ENCODE measurements at places on chromosomes 11 and 22. TPM values are rescaled to one million over a fixed set of nuclear protein-coding genes. Genes with fewer than 3 reads are reported as not detected.
A peak's percentile ranks its signal among the peaks of the same experiment; 100 is the strongest.

MYEOV gene
- total RNA-seq, result 8.9 TPM

KCNJ5 gene
- total RNA-seq, result not detected

LRRC10B gene
- total RNA-seq, result not detected

- peaks cover 17% of the 10 kb centered on the region for H3K27me3 ChIP-seq
- no peak overlapping the region for H3K27ac ChIP-seq
- H3K4me3 ChIP-seq, result no peak overlapping the region
- peaks cover 22% of the 10 kb centered on the region for H3K4me1 ChIP-seq
- H3K36me3 ChIP-seq, result no peaks in the 10 kb centered on the region
Measured at GRCh38 chr11:3058753-3059664, 1.8 kb upstream of the CARS1 start.

GRCh38 chr11:108496643-108497256 is 1.4 kb downstream of the POGLUT3 start:
- peak overlapping the region; percentile 97 for H3K27ac ChIP-seq
- no peaks in the 10 kb centered on the region for H3K36me3 ChIP-seq
- no peaks in the 10 kb centered on the region for H3K27me3 ChIP-seq
- peaks cover 18% of the 10 kb centered on the region for H3K4me1 ChIP-seq

DNA sequence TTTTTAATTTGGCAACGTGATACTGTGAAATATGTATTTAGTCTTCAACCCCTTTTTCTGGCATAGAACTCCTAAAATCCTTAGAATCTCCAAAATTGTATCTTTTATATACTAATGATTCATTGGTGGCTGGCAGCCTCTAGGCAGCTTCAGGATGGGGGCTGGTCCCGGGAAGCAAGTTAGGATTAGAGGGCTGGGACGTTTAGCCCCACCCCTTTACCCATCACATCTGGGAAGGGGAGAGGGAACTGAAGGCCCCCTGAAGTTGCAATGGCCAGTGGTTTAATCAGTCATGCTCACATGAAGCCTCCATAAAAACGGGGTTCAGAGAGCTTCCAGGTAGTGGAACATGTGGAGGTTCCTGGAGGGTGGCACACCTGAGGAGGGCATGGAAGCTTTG is 7.1 kb downstream of the IL17RA start:
- peak overlapping the region; percentile 34 for H3K27ac ChIP-seq
- H3K4me3 ChIP-seq, result no peak overlapping the region
- peaks cover 54% of the 10 kb centered on the region for H3K4me1 ChIP-seq
- no peak for DNase-seq
- H3K36me3 ChIP-seq, result no peaks in the 10 kb centered on the region

- H3K27me3 ChIP-seq, result no peaks in the 10 kb centered on the region
- no peak overlapping the region for H3K27ac ChIP-seq
- H3K36me3 ChIP-seq, result no peaks in the 10 kb centered on the region
- no peaks in the 10 kb centered on the region for H3K4me1 ChIP-seq
- H3K4me3 ChIP-seq, result no peak overlapping the region
Measured at GRCh38 chr22:36493690-36494110, 12.3 kb upstream of the TXN2 start.

DNA sequence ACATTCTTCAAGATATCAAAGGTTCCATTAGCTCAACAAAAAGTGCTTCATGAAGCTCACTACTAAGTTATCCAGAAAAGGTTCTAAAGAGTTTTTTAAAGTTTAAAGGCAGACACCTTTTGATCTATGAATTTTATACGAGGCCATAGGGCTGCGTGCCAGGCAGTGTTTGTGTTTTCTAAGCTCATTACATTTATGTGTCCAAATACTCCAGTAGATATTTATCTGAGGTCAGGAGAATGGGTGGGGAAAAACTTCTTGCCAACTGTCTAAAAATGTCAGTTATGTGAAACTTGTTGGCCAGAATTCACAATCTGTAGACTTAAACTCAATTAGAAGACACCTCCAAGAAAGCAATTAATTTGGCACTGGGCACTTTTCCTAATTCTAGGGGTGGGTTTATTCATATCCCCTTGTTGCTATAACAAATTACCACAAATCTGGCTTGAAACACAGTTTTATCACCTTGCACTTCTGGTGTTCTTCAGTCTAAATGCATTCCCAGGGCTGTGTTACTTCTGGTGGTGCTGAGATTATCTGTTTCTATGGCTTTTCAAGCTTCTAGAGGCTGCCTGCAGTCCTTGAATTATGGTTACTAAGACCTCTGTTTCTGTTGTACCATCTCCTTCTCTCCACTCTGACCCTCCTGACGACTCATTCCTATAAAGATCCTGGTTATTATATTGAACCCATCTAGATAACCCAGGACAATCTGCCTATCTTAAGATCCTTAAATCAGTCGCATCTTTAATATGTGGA is 1030.4 kb upstream of the CNTN5 start:
- H3K36me3 ChIP-seq, result no peaks in the 10 kb centered on the region
- no peak overlapping the region for H3K4me3 ChIP-seq
- H3K4me1 ChIP-seq, result no peaks in the 10 kb centered on the region
- H3K27ac ChIP-seq, result no peak overlapping the region
- DNase-seq, result no peak

- H3K27me3 ChIP-seq, result no peaks in the 10 kb centered on the region
- no peak overlapping the region for H3K27ac ChIP-seq
- H3K4me3 ChIP-seq, result no peak overlapping the region
- no peak for DNase-seq
- H3K36me3 ChIP-seq, result no peaks in the 10 kb centered on the region
Measured at GRCh38 chr22:40487663-40488249, 117.4 kb downstream of the SGSM3 start.

DNA sequence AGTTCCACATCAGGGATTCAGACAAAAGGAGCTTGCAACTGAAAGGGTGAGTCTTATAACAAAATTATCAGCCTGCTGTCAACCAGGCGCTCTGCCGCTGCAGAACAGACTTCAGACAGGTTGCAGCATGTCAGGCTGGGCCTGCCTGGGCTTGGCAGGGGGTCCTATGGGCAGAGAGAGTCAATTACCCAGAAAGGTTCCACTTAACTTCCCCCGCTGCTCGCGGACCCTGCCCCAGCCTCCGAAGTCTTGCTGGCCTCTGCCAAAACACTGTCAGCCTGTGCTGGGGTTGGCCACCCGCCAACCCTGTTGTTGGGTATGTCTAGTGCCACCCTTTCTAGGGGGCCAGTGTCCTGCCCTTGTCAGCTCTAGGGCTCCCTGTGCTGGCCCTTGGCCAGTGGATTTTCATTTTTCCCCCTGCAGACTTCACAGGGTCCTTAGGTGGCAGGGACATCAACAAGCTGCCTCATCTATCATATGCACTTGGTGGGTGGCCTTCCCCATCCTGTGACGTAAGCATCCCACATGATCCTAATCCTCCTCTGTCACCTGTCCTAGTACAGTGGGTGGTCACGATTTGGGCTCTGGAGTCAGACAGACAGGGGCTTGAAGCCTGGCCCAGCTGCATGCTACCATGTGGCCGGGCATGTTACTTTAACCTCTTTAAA is 166.5 kb upstream of the CADM1 start:
- DNase-seq, result no peak
- peaks cover 4% of the 10 kb centered on the region for H3K27me3 ChIP-seq

DNA sequence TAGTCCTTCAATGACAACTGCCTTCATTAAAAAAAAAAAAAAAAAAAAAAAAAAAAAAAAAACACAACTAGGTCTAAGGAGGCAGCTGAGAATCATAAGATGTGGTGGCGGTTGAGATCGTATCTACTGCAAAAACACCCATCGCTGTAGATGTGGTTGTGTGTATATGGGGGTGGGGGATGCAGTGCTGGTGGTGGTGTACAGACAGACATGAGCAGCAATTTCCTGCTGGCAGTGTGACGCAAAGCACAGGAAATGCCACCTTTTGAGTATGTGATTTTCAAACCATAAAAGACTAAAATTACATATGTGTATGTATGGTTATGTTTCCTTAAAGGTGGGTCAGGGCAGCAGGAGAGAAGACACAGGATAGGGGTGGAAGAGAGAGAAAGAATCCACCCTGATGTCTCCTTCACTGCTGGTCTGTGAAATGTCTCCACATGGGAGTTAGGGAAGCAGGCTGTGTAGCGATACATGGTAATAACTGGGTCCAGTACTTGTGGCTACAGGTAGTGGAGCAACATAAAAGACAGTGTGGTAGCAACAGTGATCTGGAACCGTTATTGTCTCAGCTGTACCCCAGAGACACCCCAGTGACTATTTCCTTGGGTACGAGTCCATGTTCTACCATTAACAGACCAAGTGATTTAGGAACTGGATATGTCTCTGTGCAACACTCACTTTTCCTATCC is 57.9 kb downstream of the SYTL2 start:
- peak; percentile 70 for DNase-seq
- H3K27me3 ChIP-seq, result no peaks in the 10 kb centered on the region
- peak overlapping the region; percentile 75 for H3K4me3 ChIP-seq

- no peaks in the 10 kb centered on the region for H3K27me3 ChIP-seq
- no peak for DNase-seq
- H3K27ac ChIP-seq, result no peak overlapping the region
- H3K4me1 ChIP-seq, result no peaks in the 10 kb centered on the region
Measured at GRCh38 chr11:27622541-27623300, 77.5 kb downstream of the BDNF start.

Data from T-helper 17 cell (primary cell).